ENCODE measurements at places on chromosomes 1 and 21.

GRCh38 chr1:200625381-200625824, 4.9 kb upstream of the KIF14 start:
- DNase-seq, result no peak

DNA sequence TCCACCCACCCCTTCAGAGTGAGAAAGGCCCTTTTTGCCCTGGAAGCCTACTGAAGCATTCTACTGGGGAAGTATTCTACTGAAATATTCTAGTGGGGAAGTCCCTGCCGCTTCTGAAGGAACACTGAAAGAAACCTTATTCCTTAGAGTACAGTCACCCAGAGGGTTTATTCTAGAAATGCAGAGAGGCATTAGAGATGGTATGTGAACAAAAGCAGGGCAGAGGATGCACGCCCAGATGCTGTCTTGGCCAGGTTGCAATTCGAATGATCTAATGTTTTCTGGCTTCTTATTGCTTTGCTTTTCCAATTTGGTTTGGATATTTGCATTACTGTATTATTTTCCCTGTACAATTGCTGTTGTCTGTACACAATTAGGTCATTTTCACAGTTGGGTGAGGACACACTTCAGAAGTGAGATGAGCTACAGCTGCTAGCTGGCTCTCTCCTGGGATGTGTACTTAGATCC, 37.1 kb downstream of the CCN1 start:
- DNase-seq, result peak; percentile 22

DNA sequence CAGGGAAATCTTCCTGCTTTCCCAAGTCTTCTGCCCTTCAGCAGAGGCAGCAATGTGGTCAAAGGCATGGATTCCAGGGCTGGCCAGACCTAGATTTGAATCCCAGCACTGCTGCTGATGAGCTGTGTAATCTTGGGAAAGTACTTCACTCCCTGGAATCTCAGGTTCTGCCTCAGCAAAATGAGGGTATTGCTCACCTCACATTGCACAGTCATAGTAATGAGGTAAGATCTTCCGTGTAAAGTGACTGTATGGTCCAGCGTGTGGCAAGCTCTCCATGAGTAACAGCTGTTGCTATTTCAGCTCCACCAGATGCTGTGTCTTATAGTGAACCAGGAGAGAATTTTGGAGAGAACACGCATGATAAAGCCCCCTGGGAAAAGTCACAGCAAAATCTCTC, 56.1 kb upstream of the F3 start:
- DNase-seq, result no peak

DNA sequence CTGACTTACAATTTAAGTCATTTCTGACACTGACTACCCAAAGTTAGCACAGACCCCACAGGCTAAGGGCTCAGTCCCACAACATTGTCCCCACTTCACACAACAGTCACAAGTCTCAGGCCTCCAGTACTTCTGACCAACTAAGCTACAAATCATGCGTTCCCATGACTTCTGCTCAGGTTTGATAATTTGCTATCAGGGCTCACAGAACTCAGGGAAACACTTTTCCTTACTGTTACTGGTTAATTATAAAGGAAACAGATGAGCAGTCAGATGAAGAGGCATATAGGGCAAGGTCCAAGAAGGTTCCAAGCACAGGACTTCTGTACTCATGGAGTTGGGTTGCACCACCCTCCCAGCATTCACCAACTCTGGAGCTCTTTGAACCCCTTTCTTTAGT, 151.2 kb upstream of the TNR start:
- DNase-seq, result no peak

DNA sequence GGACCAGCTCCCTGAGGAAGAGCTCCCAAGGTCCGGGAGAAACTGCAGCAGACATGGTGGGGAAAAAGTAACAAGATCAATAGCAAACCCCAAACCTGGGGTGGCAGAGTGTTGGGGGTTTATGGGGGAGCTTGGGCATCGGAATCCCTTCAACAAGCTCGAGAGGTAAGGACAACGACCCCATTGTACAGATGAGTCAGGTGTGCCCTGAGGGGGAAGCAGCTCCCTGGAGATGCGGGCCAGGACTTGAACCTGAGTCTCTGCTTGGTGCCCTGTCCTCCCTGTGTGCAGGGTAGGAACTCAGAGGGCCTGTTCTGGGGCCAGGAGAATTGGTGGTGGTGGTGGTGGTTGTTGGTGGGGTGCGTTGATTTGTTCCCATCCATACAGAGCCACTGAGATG, 125.4 kb downstream of the PTPRU start:
- DNase-seq, result no peak

DNA sequence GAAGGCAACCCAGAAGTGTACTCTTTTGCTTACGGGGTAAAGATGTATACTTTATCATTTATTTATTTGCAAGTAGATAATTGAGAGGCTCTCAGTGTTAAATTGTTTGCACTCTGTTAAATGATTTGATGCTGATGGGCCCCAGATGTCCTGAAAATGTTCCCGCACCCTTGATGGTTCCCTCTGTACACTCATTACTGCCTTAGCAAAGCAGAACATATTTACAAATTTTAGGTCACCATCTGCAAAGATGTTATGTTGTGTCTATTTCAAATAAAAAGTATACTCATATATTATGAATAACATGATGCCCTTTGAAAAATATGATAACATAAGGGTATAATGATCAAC, 240.5 kb upstream of the SNX7 start:
- DNase-seq, result no peak
